ENCODE measurements at places on chromosomes 13 and 19.

DNA sequence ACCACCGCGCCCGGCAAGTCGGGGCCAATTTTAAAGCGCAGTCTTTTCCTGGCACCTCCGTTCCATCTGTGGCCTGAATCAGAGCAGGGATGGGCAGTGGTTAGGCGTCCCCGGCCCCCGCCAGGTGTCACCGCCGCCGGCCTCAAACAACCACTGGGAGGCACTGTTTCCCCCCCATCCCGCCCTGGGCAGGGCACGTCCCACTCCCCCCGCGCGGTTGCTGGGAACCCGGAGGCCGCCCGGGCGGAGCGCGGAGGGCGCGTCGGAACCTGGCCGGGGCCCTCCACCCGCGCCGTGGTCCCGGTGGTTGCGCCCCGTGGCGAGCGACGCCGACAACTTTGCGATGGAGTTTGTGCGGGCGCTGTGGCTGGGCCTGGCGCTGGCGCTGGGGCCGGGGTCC, at the start of gene GRIN3B:
TSS of gene GRIN3B (plus strand) at position 325 of the 400 bp plus-strand sequence. CDS start at position 344, 19 bp downstream.
- peak; percentile 37 for DNase-seq

GRCh38 chr19:17645339-17645963, 42.7 kb downstream of the UNC13A start:
- DNase-seq, result no peak

- no peak for DNase-seq
Observed at GRCh38 chr19:1384478-1385110, 887 bp downstream of the NDUFS7 start.

GRCh38 chr13:101272886-101273285, 143.4 kb downstream of the NALCN start:
- no peak for DNase-seq

DNA sequence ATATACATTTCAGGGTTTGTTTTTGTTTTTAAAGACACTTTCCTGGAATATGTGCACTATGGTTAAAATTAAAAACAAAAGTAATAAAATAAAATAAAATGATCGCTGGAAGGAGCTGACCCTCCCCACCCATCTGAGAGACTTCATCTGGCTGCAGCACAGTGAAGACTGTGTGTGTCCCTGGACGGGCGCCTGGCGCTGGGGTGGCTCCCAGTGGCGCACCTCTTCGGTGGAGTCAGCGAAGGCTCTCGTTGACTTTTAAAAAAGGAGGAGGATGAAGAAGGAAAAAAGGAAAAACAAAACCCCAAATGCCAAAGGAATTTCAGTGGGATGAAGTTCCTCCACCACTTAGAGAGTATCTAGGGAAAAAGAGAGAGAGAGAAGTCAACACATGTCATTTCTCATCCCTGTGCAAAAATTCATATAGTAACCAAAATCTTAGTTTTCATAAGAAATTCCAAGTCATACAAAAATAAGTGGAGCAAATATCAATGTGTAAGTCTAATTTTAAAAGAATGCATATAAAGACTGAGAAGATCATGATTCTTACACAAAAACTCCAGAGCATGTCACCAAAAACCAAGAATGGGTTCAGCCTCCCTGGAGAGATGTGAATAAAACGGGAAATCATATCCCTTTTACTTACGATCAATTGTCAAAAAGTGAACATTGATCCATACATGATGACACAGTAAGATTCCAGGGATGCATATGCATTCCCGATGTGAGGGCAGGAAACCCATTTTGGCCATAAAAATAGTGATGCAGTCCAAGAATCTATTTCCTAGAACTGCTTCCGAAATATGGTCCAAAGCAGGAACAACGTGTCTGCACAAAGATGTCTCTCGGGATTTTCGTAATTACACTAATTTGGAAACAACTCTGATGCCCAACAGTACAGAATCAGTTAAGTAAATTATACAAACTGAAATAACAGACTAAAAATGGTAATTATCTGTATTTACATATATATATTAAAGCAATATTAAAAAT, 123.8 kb downstream of the STK24 start:
- DNase-seq, result no peak

DNA sequence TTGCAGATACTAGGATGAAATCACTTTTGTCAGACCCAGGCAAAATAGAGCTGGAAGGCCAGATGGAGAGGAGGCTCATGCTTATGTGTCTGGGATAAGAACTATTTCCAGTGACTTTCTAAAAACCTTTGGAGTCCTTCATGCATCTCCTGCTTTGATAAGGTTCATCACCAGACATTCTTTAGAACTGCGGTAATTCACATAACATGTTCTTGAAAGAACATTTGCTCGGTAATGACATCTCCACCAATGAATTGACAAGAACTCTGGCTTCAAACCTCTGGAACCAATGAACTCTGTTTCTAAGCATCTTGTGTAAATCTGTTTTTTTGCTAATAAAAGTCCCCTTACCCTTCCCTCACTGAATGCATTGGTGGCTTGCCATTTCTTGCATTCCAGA, 112.0 kb upstream of the KL start:
- no peak for DNase-seq

GRCh38 chr13:112105244-112105681, 38.3 kb downstream of the SOX1 start:
- no peak for DNase-seq

DNA sequence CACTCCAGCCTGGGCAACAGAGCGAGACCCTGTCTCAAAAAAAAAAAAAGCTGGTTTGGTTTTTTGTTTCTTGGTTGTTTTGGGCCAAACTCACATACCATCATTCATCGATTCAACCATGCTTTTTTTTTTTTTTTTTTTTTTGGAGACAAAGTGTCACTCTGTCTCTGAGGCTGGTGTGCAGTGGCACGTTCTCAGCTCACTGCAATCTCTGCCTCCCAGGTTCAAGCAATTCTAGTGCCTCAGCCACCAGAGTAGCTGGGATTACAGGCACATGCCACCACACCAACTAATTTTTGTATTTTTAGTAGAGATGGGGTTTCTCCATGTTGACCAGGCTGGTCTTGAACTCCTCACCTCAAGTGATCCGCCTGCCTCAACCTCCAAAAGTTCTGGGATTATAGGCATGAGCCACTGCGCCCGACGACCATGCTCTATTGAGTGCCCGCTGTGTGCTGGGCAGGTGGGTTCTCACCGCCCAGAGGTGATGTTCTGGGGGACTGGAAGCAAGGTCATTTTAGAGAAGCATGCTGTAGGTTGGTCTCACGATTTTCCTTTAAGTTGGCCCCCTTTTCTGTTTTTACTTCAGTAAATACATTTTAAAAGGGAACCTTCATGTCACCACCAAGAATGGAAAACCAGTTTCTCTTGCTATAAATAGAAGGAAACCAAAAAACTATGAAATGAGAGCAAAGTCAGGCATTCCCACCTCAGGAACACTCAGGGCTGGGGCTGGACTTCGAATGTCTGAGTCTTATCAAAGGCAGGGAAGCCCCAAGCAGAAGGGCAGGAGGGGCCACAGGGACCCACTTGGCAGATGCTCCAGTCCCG, 8.3 kb upstream of the JUND start:
- DNase-seq, result no peak

DNA sequence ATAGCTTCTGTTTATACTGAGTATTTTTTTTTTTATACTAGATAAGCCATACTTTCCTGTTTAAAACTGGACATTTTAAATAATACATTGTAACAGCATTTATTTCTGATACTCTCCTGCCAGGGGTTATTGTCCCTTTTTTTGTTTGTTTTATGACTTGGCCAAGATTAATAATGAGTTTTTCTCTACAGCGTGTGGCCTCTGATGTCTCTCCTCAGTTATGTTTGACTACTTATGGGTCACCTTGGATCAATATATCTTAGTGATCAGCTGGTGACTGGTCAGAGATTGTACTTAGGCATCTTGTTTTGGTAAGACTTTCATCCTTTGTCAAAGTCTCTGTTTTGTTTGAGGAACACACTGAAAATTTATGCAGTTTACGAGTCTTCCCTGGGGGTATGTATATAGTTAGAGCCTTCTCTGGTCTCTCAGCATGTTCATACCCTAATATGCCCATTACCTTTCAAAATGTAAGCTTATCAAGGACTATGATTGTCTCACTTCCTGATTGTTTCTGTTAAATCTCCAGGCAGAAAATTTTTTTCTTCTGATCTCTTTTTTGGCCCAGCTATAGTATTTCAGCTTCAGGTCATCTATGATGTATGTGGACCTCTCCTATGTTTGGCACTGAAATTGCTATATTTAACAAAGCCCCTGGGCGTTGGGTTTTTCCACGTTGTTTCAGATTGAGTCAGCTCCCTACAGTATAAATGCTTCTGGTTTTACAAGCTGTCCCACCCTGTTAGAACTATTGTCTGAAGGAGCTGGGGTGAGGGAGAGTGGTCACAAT, 87.9 kb downstream of the URI1 start:
- no peak for DNase-seq

Data from thymus (tissue), 14 donors.